ENCODE measurements at places on chromosomes 5 and 9. TPM values are rescaled to one million over a fixed set of nuclear protein-coding genes. Genes with fewer than 3 reads are reported as not detected.

Gene TAF11L13
- not detected for total RNA-seq

Gene INSL4
- total RNA-seq, result 1.0 TPM

Gene TNFSF15
- total RNA-seq, result 0.42 TPM

Gene PCDHB8
- not detected for total RNA-seq

Gene PCDHA7
- total RNA-seq, result not detected

Gene PHF24
- total RNA-seq, result under 0.01 TPM

Gene SPOCK1
- total RNA-seq, result 16.4 TPM

Gene OSTF1
- 52.5 TPM for total RNA-seq

Gene FAM153A
- not detected for total RNA-seq

Gene TMEM250
- 58.1 TPM for total RNA-seq

All from airway epithelial cell (primary cell).